CD4-positive, alpha-beta T cell treated with Interferon alpha-2 for 1 hour (primary cell): ENCODE measurements at places on chromosomes 4 and X.

- DNase-seq, result no peak
These were observed 19.0 kb downstream of the MAGEC2 start for GRCh38 chrX:142186103-142186502.

DNA sequence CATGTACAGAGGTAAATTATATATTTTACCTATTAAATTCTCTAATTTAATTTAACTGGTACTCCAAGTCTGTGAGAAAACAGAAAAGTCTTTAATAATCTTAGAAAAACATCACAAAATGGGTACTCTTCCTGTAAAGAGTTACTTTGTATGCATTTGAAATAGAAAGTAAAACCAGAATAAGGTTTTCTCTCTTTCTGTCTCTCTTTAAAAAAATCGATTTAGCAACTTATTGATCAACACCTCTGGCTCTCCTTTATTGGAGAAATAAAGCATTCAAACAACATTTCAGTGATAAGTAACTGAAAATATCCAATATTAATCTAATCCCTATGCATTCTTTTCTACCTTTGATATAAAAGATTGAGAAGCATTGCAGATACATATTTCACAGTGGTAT lies 27.4 kb downstream of the ATOH1 start:
- DNase-seq, result no peak

DNA sequence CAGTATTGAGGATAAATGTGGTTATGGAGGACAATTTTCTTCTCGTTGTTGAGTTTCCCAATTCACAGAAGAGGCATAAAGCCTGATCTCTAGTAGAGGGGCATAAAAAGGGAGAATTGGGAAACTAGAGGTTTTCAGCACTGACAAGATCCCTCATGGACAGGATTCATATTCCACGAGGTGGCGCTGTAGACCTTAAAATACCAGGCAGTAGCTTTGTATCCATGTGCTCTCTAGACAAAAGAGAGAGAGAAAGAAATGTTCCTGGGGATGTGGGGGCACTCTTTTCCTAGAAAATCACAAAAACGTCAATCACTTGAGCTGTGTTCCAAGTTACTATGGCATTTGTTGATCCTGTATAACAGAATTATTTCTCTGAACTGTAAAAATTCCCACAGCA lies 128.3 kb downstream of the MAGEE1 start:
- DNase-seq, result no peak

- DNase-seq, result no peak
These were observed 82.8 kb upstream of the NKX1-1 start for GRCh38 chr4:1488831-1489638.

- DNase-seq, result peak; percentile 76
These were observed 186.8 kb downstream of the TMA16 start for GRCh38 chr4:163681208-163681821.

DNA sequence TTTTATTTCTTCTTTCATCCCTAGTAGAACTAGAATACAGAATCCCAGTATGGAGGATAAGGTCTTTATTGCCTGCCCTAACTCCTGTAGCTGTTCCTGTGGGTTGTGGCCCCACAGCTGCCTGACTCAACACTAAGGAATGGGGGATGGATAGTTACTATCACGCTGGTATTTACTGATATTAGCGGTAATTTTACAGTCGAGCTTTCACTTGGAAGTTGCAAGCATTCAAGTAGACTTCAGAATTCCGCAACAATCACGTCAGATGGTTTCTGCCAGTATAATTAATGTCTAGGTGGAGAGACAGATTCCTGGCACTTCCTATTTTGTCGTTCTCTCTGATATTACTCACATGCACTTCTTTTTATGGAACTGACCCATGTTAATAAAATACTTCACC lies 489.8 kb downstream of the PABPC4L start:
- DNase-seq, result no peak

DNA sequence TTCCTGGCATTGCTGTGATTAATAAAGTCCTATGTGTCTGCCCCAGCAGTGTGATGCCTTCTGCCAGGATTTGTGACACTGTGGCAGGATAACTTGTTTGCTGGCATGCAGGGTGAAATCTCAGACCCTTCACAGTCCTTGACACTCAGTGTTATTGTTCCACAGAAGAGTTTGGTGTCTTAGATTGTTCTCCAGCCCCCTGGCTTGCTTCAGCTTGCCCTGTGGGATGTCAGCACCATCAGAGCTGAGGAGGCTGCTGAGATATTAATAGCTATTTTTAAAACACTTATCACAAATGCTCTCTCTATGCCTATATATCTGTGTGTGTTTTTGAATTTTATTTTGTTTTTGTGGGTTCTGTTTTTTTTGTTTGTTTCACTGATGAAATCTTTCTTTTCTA lies 136.9 kb downstream of the TSPAN5 start:
- no peak for DNase-seq

- no peak for DNase-seq
These were observed 59.8 kb downstream of the ANK2 start for GRCh38 chr4:113109106-113109718.
